ENCODE measurements at places on chromosomes 13 and 19.

- peak; percentile 31 for DNase-seq
Measured at GRCh38 chr13:94195715-94196114, 283.8 kb downstream of the DCT start.

- no peak for DNase-seq
Measured at GRCh38 chr19:17538684-17539237, 16.7 kb upstream of the COLGALT1 start.

DNA sequence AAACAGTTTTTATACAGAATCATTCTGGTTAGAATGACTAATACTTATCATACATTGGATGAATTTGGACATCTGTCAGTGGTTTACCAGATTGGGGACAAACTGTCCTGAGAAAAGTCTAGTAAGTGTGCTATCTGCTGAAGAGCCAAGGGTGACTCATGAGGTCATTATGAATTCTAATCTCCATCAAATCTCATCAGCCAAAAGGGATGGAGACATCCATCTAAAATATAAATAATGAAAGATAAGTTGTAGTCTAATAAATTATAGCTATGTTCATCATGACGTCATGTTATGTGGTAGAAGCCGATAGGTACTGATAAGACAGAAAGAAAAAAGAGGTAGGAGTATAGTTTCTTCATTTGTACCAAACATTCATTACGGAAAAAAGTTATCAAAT lies 804.4 kb downstream of the PCDH9 start:
- no peak for DNase-seq

- no peak for DNase-seq
Measured at GRCh38 chr19:33192010-33192409, 2.1 kb upstream of the LRP3 start.

DNA sequence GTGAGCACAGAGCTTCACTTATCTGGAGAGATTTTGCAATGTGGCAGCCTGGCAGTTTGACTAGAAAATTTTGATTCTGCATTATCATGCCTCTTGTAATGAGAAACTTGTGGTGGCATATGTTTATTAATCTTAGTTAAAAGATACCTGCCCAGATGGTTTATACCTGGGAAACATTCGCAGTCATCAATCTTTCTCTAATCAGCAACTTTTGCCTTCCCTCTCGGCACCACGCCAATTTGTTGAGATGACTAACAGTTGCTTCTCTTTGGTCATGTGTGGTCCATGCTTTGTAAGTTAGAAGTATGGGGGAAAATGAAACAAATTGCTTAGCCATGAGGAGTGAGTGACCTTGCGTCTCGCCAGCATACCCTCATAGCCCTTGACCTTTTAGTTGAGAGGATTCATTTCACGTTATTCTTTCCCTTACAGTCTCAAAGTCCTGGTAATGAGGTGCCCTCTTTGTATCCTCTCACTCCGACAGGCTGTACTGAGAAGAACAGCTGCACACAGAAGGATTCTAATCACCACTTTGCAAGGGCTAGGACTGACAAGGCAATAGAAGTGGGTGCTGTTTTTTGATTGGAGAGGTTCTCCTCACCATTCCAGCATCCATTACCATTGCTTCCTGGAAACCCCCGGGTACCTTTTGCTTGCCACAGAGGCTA lies 201.4 kb downstream of the OXGR1 start:
- DNase-seq, result no peak

DNA sequence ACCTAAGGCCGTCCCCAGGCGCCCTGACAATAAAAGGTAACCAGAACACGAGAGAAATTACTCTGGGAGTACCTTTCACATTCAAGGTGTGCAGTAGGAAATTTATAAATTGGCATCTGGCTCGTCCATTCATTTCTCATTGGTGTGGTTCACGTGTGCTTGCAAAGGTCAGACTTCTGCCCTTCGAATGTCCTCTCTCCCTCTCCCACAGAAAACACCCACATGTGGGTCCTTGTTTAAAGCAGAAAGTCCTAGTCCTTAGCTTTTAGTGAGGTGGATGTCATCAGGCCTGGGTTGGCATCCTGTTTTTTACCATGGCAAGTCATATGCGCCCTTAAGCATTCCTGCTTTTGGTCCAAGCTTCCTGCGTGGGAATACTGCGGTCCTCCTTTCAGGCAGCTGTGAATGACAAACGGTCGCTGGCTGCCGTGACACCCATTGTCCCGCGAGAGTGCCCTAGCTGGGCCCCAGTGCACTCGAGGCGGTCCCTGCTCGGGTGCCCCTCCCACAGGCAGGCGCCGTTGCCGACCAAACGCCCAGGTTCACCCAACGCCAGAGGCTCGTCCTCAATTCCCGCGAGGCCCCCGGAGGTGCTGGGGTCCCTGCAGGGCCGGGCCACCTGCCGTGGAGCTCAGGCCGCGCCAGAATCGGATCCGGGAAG lies at the start of gene NUDT19:
TSS of gene NUDT19 (plus strand) at position 531 of the 661 bp plus-strand sequence. CDS start 140 bp downstream, outside the sequence.
- DNase-seq, result peak; percentile 84

- no peak for DNase-seq
Measured at GRCh38 chr19:10566658-10567410, 1.0 kb upstream of the KRI1 start.

- no peak for DNase-seq
Measured at GRCh38 chr19:22472180-22472637, 50.1 kb upstream of the ZNF98 start.

GRCh38 chr19:13892870-13893269 lies 13.0 kb downstream of the BRME1 start:
- DNase-seq, result no peak

DNA sequence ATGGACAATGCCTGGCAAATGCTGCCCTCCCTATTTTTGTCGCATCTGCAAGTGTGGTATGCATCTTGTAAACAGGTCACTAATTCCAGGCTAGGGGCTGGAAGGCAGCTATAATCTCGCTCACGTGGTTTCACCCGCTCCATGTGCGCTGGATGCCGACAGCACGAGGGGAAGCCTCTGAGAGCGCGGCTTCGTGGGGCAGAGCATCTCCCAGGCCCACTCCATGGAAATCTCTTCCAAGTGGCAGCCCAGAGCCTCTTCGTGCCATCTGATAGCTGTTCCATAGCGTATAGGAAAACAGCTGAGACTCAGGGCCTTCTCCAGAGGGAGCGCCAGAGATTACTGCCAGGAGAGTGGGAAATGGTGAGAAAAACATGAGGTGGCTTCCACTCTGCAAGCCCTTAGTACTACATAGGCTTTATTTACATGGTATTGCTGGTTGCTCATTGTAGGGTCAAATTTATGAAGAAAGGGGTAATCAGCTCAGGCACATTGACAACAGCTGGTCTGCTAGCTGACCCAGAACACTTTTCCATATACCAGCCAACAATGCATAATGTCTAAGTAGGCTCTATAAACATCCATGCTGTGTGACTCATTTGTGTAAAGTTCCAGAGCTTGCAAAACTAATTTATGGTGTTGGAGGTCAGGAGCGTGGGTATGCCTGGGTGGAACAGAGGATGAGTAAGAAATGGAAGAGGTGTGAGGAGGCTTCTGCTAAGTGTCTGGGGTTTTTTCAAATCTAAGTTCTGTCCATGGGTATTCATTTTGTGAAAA lies 165.2 kb downstream of the SHISA2 start:
- DNase-seq, result peak; percentile 95

DNA sequence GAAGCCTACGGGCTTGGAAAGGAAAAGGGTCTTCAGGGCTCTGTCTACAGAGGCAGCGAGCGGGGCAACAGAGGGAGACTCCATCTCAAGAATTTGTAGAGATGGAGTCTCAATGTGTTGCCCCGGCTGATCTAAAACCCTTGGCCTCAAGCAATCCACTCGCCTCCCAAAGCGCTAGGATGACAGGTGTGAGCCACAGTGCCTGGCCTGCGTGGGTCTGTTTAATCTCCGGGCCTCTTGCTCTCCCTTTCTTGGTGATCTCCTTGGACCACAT lies 8.1 kb downstream of the RPS9 start:
- no peak for DNase-seq

DNA sequence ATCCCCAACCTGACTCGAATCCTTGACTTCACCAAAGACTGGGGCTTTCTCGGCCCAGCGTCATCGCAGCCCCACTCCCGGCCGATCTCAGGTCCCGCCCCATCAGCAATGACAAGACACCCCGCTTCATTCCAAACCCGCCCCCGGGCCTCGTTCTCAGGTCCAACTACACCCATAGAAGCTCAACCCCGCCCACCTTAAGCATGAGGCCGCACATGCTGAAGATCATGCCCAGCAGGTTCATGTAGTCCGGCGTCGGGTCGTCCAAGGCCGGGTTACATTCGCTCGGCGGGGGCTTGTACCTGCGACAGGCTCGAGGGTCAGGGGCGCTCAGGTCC lies 2.3 kb downstream of the WDR83 start:
- peak; percentile 66 for DNase-seq

GRCh38 chr13:20704459-20705069 lies 1.1 kb downstream of the IL17D start:
- DNase-seq, result no peak
